Jurkat, Clone E6-1 (cell line): ENCODE measurements at places on chromosomes 13 and 19.

- peak; percentile 24 for DNase-seq
Measured at GRCh38 chr13:111474136-111475002, 153.9 kb downstream of the TEX29 start.

- no peak for DNase-seq
Measured at GRCh38 chr13:79477968-79478367, 3.0 kb upstream of the NDFIP2 start.

DNA sequence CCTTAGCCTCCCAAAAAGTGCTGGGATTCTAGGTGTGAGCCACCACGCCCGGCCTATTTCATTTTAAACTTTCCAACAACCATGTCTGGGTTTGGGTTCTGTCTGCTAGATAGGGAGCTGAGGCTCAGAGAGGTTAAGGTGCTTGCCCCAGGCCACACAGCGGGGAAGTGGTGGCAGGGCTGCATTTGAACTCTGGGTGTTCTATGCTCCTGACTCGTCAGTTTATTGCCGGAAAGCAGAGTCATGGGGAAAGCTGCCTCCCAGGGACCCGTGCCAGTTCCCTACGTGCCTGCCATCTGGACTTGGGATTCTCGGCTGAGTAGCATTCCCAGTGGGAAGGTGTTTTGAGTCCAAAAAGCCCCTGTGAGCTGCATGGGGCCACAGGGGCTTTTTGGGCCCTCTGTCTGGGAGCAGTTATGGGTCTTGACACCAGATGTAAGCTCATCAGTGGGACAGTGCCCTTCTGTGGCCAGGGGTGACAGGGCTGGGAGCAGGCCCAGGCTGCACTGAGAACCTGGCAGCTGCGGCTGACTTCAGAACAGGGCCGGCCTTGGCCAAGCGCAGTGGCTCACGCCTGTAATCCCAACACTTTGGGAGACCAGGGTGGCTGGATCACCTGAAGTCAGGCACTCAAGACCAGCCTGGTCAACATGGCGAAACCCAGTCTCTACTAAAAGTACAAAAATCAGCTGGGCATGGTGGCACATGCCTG, 10.9 kb downstream of the RFX1 start:
- no peak for DNase-seq

DNA sequence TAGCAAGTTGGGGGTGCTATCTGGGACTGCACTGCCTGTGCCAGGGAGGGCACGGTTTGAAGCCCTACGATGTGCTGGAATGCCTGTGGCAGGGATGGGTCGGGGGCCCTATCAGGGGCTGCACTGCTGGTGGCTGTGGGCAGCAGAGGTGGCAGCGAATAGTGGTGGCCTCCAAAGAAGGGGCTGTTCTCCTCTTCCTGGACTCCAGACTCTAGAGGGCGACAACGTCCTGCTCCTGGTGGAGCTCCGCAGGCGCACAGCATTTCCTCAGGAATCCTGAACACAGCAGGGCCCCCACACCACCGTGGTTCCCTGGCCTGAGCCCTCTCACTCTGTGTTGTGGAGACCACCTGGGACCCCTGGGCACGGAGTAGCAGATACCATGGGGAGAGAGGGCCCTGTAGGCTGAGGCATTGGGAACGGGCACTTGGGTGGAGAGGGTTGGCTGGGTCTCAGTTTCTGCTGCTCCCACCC, 145.6 kb downstream of the TNFRSF19 start:
- DNase-seq: peak; percentile 23

- DNase-seq: no peak
Measured at GRCh38 chr19:34259367-34260095, 5.2 kb downstream of the GARRE1 start.

GRCh38 chr13:33383724-33384577, 98.4 kb upstream of the STARD13 start:
- DNase-seq: no peak

GRCh38 chr13:107847406-107847805, 367.9 kb downstream of the LIG4 start:
- no peak for DNase-seq

GRCh38 chr19:53961523-53962356, 997 bp upstream of the CACNG8 start:
- DNase-seq: no peak

- DNase-seq: no peak
Measured at GRCh38 chr19:29338480-29338879, 125.5 kb upstream of the UQCRFS1 start.

DNA sequence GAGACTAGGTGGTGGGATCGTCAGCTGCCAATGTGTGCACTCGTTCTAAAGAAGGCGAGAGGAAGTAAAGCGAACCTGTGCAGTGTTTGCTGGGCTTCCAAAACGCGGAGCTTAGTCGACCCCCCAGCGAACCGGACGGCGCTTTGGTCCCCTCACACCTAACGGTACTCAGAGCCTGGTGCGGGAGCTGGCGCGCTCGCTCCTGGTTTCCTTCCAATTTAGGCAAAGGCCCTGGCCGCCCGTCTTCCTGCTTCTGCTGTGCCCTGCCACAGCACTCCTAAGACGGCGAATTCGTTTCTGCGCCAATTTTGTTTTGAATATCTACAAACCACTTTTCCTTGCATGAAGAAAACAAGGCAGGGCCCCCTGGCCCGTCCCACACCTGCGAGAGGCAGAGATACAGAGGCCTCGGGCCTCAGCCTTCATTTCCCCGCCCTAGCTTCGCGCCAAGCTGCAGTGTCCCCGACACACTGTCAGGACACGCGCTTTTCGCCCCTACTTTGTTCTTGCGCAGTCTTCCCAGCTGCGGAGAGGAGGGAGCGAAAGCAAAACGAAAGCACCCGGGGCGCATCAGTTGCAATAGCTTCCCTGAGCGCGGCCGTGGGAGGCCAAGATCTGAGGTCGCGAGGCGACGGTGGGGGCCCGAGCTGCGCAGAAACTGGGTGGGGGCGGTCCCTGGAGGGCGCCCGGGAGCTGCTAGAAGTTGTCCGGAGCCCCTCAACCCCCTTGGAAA, 111.9 kb downstream of the KCNRG start:
- peak; percentile 53 for DNase-seq

DNA sequence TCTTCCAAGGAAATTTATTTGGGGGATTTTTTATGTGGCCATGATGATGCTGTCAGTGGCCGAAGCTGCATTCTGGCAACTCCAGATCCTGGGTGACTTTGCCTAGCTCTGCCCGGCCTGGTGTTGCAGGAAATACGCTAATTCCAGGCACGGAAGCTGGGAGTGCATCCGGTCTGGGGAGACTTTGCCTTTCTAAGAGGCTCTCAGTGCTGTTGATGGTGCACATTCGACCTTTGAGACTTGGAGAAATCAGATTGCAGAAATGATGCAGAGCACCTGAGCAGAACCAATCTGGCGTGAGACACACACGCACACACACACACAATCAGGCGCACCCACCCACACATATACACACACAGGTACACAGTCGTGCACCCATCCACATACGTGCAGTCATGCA, 5.9 kb upstream of the TMEM255B start:
- no peak for DNase-seq

DNA sequence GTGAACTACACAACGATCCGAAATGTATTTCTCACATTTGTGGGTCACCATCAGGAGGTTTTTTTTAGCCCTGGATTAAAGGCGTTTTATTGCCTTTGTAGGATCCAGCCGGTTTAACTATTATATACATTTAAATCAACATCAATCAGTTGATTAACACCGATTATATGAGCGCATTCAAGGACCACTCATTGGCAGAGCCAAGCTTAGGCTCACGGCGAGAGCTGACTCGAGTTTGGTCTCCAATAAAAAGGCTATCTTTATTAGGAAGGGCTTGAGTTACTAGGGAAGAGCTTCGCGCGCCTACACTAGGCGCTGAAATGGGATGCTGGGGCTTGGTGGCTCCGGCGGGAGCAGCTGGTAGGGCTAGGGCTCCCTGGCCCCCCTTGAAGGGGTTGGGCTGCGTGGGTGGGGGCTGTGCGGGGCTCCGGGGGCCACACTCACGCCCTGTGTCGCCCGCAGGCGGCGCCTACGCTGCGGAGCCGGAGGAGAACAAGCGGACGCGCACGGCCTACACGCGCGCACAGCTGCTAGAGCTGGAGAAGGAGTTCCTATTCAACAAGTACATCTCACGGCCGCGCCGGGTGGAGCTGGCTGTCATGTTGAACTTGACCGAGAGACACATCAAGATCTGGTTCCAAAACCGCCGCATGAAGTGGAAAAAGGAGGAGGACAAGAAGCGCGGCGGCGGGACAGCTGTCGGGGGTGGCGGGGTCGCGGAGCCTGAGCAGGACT, 4.2 kb downstream of the PDX1 start:
- DNase-seq: no peak

DNA sequence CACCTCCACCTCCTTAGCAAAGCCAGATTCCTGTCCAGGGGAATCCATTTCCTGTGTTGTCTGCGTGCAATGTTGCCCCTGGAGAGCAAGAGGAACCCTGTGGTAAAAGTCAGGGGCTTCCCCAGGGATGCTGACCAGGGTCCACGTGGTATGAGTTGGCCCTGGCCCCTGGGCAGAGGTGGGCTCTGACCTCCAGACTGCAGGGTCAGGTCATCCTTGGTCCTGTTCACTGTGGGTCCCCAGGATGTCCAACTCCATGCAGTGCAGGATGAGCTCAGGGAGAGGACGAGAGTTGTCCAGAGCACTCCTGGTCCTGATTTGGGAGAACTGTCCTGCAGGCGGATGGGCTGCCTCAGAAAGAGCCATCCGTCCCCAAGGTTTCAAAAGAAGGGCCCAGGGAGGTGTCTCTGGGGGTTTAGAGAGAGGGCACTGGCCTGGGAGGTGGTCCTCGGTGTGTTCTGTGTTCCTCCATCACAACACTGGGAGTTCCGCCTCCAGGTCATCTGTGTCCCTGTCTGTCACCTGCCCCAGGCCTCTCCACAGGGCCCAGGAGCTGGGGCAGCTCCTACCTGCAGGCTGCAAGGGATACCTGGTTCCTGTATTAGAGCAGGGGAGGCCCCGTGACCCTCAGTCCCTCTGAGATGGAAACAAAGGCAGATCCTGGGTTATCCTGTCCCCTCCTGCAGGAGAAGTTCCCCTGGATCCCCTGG, 1.2 kb upstream of the CEACAM4 start:
- DNase-seq: no peak

GRCh38 chr13:21511849-21512248, 52.7 kb upstream of the ZDHHC20 start:
- DNase-seq: no peak

DNA sequence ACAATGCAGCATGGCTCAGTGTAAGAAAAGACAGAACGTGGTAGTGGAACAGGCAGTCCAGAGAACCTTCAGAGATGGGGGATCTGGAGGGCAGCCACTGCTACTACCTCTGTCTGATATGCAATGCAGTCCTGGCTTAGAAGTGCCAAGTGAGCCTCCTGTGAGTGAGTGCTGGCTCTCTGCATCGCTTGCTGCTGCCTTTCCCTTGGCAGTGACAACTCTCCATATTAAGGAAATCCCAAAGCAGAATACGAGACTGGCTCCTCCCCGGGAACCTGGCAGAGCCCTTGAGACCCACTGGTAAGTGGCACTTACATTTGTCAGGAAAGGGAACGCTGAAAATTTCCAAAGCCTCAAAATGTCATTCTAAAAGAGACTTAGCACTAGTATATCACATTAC, 7.5 kb downstream of the DOCK9 start:
- DNase-seq: no peak

- no peak for DNase-seq
Measured at GRCh38 chr13:65125236-65125635, 2104.9 kb downstream of the PCDH9 start.

DNA sequence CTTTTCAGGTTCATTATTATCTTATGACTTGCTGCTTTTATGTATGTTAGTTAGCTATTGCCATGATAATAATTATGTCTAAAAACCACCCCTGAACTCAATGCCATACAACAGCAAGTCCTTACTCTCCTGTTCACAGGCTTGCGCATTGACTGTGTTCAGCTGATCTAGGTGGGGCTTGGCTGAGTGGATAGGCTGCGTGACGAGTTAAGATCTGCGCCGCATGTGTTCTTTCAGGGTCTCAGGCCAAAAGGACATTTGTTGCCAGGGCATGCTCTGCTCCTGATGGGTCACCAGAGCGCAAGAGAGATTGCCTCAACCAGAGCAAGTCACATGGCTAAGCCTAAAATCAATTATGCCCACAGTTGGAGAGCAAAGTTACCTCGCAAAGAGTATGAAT, 859 bp downstream of the ZNF568 start:
- DNase-seq: no peak

DNA sequence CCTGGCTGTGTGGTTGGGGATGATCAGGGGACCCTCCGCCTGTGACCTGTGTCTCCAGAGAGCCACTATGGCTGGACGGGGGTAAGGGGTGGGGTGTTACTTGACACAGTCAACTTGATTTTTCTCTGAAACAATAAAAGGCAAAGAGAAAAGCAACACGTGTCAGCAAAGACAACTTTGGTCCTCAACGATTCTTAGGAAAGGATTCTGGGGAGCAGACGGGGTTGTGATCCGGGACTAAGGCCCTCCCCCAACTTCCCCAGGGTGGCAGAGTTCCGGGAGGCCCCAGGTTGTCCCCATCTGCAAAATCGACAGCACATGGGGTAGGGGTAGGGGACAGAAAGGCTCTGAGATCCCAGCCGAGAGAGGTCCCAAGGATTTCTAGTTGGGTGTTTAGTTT, 46.2 kb downstream of the COLGALT1 start:
- DNase-seq: no peak

GRCh38 chr13:35917252-35917941, 213.8 kb downstream of the DCLK1 start:
- DNase-seq: no peak

DNA sequence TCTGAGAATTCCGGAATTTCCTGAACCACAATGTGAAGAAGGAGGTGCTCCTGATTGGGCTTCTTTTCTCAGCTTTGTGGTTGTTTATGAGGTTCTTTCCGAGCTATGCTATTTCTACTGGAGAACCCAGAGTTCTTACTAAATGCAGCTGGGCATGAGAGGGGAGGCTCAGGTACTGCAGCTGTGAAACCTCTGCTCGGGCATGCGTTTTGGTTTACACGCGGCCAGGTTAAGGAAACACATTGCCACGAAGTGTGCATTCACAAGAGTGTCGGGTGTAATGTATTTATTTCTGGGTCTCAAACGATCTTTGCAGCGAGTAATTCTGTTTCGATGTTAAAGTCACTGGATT, 661 bp upstream of the MIR17HG start:
- DNase-seq: no peak

DNA sequence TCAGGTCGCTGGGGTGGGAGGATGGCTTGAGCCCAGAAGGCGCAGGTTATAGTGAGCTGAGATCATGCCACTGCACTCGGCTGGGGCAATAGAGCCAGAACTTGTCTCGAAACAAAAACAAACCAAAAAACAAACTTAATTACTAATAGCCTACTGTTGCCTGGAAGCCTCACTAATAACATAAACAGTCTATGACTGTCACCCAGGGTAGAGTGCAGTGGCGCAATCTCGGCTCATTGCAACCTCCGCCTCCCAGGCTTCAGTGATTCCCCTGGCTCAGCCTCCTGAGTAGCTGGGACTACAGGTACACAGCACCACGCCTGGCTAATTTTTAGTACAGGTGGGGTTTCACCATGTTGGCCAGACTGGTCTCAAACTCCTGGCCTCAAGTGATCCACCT, 18.0 kb downstream of the CATSPERD start:
- no peak for DNase-seq
